ENCODE measurements at places on chromosomes 5 and 9.
A peak's percentile ranks its signal among the peaks of the same experiment; 100 is the strongest.

GRCh38 chr9:79895232-79895631, 323.5 kb downstream of the TLE4 start:
- no peak for DNase-seq

DNA sequence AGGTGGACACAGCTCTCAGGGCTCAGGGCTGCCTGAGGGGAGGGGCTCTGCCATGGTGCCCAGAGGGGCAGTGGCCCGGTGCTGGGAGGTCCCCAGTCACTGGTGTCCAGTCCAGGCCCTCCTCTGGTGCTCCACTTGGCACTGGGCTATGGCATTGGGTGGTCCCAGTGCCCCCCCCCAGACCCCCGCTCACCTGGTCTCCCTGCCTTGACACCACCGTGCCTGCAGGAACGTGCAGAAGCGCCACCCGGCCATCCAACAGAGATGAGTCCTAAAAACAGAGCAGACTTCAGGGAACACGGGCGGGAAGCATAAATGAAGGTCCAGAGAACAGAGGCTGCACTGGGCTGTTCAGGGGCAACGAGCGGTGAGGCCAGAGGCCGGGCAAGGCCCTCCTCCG, 42.3 kb upstream of the NSMF start:
- no peak for DNase-seq

- no peak for DNase-seq
These were observed 60.8 kb downstream of the SEMA4D start for GRCh38 chr9:89436963-89437625.

DNA sequence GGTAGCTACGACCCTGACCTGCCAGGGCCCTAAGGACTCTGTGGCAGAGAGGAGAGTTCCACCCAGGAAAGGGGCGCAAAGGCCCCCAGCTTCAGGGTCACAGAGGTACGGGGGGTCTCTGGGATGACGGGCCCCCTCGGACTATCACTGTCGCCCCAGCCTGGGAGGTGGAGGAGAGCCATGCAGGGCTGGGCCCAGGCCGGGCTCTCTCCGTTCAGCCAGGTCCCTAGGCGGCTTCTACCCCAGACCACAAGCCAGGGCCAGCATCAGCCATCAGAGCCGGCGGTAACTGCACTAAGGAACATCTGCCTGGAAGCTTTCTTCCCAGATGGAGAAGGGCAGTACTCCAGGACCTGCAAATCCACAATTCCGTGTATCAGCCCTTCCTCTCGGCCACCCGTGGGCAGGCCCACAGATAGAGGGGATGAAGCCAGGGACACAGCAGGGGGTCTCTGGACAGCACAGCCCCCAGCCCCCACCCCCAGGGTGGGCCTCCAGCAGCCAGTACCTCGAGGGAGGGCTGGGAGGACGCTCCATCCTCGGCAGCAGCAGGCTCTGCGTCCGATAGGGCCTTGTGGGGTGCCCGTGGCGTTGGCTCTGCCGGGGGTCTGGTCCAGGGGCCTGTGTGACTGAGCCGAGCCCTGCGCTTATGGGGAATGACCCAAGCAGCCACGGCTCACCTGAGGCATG, 38.4 kb downstream of the NACC2 start:
- DNase-seq, result no peak

DNA sequence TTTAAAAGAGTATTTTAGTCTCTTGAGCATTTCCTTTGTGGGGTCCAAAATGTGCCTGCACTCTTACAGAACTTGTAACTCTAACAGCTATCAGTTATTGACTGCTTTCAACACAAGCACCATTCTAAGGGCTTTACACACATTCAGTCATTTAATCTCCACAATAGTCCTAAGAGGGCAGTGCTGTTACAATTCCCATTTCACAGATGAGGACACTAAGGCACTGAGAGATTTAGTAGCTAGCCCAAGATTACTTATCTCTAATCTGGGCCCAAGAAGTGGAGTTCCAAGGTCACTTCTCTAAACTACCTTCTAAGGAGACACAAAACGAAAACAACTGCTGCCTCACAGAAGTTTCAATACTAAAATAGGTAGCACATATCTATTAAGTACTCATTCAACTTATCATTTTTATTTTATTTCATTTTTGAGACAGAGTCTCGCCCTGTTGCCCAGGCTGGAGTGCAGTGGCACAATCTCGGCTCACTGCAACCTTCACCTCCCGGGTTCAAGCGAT, 275.2 kb downstream of the CWC27 start:
- no peak for DNase-seq

- no peak for DNase-seq
These were observed 273.2 kb downstream of the RAB3C start for GRCh38 chr5:58855851-58856739.

DNA sequence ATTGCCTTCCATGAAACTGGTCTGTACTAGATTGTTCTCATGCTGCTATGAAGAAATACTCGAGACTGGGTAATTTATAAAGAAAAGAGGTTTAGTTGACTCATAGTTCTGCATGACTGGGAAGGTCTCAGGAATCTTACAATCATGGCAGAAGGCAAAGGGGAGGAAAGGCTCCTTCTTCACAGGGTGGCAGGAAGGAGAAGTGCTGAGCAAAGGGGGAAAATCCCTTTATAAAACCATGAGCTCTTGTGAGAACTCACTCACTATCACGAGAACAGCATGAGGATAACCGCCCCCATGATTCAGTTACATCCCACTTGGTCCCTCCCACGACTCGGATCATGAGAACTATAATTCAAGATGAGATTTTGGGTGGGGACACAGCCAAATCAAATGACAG, 163.2 kb downstream of the RFK start:
- no peak for DNase-seq

DNA sequence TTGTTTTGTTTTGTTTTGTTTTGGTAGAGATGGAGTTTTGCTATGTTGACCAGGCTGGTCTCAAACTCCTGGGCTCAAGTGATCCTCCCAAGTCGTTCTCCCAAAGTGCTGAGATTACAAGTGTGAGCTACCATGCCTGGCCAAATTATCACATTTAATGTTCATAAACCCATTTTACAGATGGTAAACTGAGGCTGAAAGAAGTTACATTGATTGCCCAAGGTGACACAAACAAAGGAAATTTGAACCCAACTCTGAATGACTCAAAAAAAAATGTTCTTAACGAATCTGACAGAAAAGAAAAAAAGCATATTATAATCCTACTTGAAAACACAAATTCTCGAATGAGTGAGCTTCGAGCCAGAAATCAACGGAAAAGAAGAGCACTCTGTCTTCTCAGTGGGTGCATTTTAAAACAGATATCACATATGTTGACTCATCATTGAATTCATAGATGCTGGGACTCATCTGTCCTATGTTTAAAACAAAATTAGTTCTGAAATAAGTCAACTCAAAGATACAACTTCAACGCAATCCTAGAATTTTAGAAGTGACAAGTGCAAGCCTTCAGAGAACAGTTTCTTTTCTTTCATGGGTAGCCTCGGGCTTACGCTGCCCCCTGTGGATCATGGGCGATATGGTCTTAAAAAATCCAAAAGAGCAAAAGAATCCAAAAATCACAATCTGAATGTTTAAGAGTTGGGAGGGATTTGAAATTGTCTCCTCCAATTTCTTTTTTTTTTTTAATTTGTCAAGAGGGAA, 28.4 kb downstream of the TIMD4 start:
- peak; percentile 34 for DNase-seq

DNA sequence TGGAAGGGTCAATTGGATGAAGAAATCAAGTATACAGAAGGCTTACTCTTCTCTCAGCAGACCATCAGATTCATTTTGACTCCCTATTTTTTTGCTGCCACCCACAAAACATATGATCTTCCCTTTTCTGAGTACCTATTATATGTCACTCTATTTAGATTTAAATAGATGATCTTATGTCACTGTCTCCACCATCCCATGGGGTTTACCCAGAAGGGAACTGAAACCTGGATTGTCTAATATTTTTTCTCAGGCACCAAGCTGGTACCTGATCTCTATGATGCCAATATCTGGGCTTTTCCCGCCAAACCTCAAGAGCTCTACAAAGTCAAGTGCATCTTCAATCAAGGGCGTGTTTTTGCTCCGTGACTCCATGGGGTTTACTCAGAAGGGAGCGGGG, 118.7 kb downstream of the GAS1 start:
- no peak for DNase-seq

GRCh38 chr5:33261305-33261704, 179.5 kb upstream of the TARS1 start:
- DNase-seq, result peak; percentile 54

DNA sequence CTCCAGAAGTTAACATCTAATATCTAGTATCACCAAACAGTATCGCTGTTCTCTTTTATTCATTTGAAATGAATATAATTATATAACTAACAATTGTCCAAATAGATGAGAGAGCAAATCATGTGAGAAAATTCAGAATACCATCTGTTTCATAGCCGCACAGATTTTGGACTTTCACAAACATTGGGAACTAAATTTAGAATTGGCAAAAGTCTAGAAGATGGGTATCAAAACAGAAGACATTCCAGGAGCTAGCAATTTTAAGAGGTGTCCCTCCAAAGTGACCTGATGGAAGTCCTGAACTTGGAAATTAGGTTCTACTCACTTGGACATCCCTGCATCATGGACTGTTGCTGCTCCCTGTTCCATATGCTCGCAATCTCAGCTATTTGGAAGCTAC, 57.0 kb upstream of the FSD1L start:
- DNase-seq, result no peak

- DNase-seq, result peak; percentile 67
These were observed 17.0 kb downstream of the CAMK2A start for GRCh38 chr5:150272531-150272930.

DNA sequence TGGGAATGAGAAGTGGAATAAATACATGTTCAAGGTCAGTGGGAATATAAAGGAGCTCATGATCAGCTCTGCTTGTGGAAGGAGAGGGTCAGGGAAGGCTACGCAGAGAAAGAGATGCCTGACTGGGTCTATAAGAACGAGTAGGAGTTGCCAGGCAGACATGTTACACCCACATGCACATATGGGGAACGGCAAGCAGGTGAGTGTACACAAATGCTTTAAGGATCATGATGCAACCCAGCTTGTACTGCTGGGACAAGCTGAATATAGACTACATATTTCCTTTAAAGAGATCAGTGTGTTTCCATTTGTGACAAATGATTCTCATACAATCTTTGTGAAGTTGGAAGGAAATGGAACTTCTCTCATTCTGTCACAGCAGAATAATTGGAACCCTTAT, 141.7 kb downstream of the SPOCK1 start:
- DNase-seq, result no peak

- no peak for DNase-seq
These were observed 31.4 kb downstream of the SLC12A7 start for GRCh38 chr5:1080432-1080831.

DNA sequence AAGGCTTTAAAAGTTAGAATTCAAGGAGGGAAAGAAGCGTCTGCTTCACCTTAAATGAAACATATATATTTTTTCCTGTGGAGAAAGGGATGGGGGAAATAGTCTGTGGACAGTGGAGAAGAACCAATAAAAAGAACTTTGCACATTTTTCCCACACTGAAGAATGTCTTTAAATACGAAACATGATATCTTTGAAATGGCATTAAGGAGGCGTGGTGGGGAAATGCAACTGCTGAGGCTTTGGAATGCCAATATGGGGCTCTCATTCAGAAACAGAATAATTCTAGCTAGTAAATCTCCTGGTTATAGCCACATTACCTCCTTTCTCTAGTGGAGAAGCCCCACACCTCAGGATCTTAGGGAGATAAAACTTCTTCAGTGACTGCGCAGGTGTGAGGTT, 46.8 kb downstream of the TNC start:
- DNase-seq, result no peak

DNA sequence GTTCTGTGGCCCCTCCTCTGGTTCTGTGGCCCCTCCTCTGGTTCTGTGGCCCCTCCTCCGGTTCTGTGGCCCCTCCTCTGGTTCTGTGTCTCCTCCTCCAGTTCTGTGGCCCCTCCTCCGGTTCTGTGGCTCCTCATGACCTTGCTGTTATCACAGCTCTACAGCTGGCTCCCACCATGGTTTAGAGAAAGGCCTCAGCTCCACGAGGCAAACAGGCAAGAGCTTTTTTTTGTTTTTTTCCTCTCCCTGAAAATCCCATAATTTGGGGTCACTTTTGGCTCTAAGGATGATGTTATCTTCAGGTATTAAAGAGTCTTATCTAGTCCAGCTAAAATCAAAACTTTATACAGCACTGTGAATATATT, 31.8 kb downstream of the C5orf15 start:
- DNase-seq, result no peak

GRCh38 chr5:140044041-140044440, 942 bp upstream of the NRG2 start:
- DNase-seq, result peak; percentile 38

GRCh38 chr5:7347377-7347776, 48.6 kb upstream of the ADCY2 start:
- DNase-seq, result no peak

- DNase-seq, result no peak
These were observed 482.8 kb upstream of the KLF4 start for GRCh38 chr9:107972346-107972745.

- DNase-seq, result no peak
These were observed 133.9 kb upstream of the PANK3 start for GRCh38 chr5:168713051-168713450.

GRCh38 chr5:74543162-74543995, 97.1 kb downstream of the ENC1 start:
- DNase-seq, result peak; percentile 89

GRCh38 chr5:133032852-133033742, 6.7 kb upstream of the ZCCHC10 start:
- DNase-seq, result no peak

DNA sequence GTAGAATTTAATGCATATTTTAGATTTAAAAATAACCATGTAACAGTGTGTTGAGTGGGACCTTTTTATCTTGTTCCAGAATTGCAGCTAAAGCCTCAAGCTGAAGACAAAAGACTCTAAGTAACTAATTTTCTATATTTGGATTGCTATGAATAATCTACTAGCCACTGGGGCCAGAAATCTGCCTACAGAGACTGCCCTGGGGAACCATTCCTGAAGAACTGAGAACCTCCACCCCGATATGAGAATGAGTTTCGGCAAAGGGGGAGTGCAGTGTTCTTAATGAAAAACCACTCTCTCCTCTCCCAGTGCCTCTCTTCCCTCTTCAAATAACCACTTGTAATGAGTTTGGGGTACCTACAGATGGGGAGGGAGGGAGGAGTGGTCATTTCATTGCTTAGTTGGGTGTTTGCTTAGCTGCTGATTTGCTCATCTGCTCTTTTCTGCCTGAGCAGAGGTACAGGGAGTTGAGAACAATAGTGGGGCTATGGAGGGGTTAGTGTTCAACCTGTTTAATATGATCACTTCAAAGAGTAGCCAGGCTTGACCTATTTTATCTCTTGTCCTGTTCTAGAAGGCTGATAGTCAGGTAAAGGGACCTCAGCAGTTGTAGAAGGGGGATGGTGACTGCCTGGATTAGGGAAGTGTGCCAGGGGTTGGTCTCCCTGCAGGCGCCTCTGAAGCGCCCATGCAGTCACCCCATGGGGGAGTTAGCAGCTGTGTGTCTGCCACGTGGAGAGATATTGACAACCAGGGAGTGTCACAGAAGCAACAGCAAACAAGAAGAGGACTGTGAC, 47.7 kb downstream of the ATG10 start:
- no peak for DNase-seq

DNA sequence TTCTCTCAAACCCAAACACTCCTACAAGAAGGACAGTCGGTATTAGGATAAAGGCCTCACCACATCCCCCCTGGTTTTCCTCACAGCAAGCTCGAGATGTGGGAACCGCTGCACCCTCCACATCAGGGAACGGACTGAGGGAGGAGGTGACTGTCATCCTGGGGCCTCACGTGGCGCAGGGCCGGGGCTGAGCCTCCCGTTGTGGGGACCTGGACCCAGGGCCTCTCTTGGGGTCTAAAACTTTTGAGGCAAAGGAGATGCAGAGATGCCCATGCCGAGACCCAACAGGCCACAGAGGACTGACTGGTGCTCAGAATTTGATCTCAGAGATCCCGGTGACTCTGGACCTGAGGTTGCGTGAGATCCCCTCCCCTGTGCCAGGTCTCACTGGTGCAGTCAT, 72.7 kb downstream of the MRPL36 start:
- DNase-seq, result no peak

Data from cardiac muscle cell (in vitro differentiated cells and primary cell).